ENCODE measurements at places on chromosomes 16 and 17.
A peak's percentile ranks its signal among the peaks of the same experiment; 100 is the strongest.

- DNase-seq, result peak; percentile 56
- no peaks in the 10 kb centered on the region for H3K4me1 ChIP-seq
- H3K27ac ChIP-seq, result no peak overlapping the region
- no peak overlapping the region for H3K4me3 ChIP-seq
- H3K27me3 ChIP-seq, result peaks cover 36% of the 10 kb centered on the region
- no peaks in the 10 kb centered on the region for H3K36me3 ChIP-seq
These were observed 19.0 kb upstream of the MON1B start for GRCh38 chr16:77171745-77172635.

DNA sequence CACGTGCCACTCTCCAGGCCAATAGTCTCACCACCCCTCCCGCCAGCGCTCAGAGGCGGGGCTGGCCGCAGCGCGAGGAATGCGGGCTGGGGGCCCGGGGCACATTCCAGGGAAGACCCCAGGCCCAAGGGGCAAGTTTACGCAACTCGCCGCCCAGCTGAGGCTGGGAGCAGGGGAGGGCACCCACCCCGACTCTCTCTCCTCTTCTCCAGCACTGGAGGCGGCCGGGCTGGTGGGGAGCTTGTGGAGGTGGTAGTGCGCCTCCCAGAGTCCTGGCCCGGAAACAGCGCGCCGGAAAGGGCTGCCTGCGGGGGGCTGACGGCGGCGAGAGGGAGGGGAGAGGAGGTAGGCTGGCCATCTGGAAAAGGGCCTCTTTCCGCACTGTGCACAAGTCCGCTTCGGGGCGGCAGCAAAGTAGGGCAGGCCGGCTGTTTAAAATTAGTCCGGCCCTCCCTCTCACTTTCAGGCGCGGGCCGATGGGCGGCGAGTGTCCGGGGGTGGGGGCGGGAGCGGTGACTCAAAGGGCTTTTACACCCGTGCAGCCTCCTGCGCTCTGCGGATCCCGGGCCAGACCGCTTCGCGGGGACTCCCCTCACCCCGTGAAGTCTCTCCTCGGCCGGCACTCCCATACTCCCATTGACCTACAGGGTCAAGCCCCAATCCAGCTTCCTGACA is 1.1 kb downstream of the FHOD1 start:
- peak overlapping the region; percentile 90 for H3K4me3 ChIP-seq
- peaks cover 54% of the 10 kb centered on the region for H3K4me1 ChIP-seq
- peak overlapping the region; percentile 76 for H3K27ac ChIP-seq
- no peaks in the 10 kb centered on the region for H3K36me3 ChIP-seq

DNA sequence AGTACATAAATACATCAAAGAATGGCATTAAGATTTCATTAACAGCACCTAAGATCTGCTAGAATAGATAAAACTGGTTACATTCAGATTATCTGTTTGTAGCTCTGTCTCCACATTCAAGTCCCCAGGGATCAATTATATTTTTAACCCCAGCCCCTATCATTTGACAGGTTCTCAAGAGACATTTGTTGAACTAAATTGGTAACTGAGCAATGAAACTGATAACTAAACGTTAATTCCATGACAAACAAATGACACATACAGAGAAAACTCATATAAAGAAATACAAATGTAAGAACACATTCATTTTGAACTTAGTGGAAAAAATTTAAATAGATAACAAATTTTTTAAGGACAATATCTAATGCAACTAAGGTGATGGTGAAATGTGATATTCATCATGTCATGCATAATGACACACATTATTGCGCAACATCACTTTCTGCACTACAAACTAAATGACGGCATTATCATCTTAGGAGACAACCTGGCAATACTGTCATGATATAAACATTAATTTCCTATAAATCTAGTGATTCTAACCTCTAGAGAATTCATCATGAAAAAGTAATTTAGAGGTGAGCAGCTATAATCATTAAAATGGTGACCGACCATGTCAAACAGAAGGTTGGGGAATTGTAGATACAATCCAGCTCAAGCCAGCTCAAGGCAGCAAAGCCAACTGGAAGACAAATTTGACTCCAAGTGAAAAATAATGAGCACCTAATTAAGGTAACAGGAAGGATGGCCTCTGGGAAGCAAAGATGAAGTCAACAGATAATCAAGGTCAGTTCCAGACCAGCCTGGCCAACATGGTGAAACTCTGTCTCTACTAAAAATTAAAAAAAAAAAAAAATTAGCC is 9.5 kb downstream of the ARHGAP17 start:
- no peak overlapping the region for H3K4me3 ChIP-seq
- H3K27me3 ChIP-seq, result no peaks in the 10 kb centered on the region
- H3K27ac ChIP-seq, result no peak overlapping the region
- peaks cover 5% of the 10 kb centered on the region for H3K4me1 ChIP-seq

DNA sequence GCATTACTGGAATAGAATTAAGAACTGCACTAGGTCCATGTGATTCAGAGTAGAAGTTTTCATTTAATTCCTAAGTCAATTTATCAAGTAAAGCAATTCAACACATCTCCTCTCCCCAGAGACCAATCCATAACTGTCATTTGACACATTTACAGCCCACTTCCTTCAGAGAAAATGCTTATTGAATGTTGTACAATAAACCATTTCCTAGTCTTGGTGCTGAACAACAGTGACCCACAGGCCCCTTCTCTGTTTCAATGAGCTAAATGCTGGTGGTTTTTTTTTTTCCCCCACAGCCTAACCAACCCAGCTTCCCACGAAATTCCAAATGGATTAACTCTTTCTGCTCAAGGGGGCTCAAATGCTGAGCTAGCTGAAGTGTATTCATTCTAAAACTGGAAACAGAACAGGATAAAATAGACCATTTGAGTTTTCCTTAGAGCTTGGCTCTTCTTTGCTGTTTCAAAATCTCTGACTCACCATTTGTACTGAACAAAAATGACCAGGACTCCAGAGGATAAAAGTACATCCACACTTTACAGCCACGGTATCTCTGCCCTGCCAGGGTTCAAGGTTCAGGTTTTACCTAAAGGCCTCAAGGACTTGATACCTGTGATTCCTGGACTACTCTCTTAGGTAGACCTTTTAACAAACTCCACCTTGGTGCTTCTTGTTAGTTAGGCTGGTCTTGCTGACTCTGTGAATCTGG is 62.3 kb downstream of the TMEM100 start:
- H3K27ac ChIP-seq, result no peak overlapping the region
- no peaks in the 10 kb centered on the region for H3K36me3 ChIP-seq
- peaks cover 78% of the 10 kb centered on the region for H3K27me3 ChIP-seq
- H3K4me1 ChIP-seq, result no peaks in the 10 kb centered on the region

DNA sequence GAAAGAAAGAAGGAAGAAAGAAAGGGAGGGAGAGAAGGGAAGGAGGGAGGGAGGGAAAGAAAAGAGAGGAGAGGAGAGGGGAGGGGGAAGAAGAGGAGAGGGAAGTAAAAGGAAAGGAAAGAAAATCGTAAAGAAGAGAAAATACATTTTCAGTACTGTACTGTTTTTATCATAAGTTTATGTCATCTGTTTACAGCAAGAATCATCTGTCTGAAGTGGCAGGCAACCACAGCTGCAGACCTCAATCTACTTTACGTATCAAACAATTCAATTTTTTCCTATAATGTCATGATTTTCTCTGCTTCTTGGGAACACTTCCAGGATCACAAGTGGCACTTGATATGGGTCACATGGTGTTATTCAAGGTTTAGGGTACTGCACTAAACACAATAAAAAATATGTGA is 58.3 kb downstream of the USP32 start:
- no peak for DNase-seq
- H3K36me3 ChIP-seq, result no peaks in the 10 kb centered on the region
- H3K27me3 ChIP-seq, result no peaks in the 10 kb centered on the region
- no peak overlapping the region for H3K27ac ChIP-seq

DNA sequence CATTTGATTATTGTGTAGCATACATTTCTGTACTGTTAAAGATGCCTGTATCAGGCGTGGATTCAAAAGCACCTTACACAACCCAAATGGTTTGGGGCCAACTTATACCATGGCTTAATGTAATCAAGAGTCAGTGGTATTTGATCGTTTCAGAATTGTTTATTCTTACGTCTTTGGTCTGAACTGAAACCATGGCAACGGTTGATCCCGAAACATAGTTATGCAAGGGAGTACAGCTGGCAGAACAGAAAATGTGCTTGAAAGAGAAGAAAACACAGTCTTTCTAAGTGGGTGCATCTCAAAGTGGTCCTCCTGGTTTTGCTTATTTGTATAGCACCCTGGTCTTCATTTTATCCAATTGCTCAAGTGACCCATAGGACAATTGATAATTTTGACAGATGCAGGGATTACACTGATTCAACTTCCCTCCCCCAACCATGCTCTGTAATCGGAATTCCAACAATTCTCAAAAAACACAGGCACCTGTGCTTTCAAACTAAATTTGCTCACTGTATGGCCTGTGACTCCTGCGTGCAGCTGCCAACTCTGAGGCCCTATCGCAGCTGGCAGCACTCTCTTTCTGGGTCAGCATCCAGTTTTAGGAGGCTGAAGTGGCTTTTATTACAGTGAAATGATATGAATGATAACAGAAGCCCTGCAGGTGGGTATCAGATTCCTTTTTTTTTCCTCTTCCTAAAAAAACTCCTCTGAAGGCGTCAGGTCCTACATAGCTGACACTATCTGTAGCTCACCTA is 77.0 kb upstream of the AXIN2 start:
- H3K36me3 ChIP-seq, result no peaks in the 10 kb centered on the region
- no peak overlapping the region for H3K27ac ChIP-seq
- no peaks in the 10 kb centered on the region for H3K27me3 ChIP-seq
- no peak overlapping the region for H3K4me3 ChIP-seq
- no peak for DNase-seq
- peaks cover 18% of the 10 kb centered on the region for H3K4me1 ChIP-seq

- peaks cover 17% of the 10 kb centered on the region for H3K4me1 ChIP-seq
- no peak for DNase-seq
- H3K27ac ChIP-seq, result no peak overlapping the region
- no peaks in the 10 kb centered on the region for H3K36me3 ChIP-seq
- no peak overlapping the region for H3K4me3 ChIP-seq
These were observed 12.9 kb downstream of the LLGL1 start for GRCh38 chr17:18238299-18238698.

DNA sequence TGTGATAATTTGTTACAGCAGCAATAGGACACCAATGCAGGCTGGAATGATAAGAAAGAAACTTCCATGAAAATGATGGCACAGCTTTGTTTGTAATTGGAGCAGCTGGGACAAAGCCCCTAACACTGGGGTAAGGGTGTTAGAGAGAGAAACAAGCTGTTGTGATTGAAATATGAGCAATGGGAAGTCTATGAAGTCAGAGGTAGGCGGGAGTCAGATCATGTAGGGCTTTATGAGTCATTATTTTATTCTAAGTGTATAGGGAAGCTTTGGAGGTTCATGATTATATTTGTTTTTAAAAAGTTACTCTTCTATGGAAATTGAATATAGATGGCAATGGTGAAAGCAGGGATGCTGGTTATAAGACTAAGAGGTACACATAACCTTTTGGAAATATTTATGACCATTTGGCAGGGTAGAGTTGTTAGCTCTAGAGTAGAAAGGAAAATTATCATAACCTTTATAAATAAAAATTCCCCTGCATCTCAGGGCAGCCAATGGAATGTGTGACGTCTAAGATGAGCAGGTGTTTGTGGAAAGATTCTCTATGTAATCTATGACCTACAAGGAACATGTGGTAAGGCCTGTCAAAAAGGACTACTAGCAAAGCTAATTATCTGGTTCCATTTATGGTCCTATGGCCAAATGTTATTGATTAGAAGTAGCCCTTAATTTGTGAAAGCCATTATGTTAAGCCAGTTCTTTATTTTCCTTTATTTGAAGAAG is 85.6 kb downstream of the KCNJ2 start:
- H3K4me3 ChIP-seq, result no peak overlapping the region
- H3K27ac ChIP-seq, result no peak overlapping the region
- no peaks in the 10 kb centered on the region for H3K36me3 ChIP-seq
- no peaks in the 10 kb centered on the region for H3K27me3 ChIP-seq

DNA sequence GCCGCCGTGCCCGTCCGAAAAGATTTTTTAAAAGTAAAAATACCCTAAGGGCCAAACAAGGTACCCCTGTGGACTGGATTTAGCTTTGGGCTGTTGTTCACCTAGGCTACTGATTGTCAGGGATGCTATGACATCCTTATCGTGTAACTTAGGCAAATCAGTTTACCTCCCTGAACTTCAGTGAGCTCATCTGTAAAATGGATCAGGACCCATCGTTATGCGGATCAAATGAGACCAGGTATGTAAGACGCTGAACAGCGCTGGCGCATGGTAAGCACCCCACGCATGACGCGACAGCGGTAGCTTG is 658 bp upstream of the ZNF771 start:
- H3K36me3 ChIP-seq, result no peaks in the 10 kb centered on the region
- H3K4me1 ChIP-seq, result peaks cover 19% of the 10 kb centered on the region
- DNase-seq, result no peak
- no peaks in the 10 kb centered on the region for H3K27me3 ChIP-seq

DNA sequence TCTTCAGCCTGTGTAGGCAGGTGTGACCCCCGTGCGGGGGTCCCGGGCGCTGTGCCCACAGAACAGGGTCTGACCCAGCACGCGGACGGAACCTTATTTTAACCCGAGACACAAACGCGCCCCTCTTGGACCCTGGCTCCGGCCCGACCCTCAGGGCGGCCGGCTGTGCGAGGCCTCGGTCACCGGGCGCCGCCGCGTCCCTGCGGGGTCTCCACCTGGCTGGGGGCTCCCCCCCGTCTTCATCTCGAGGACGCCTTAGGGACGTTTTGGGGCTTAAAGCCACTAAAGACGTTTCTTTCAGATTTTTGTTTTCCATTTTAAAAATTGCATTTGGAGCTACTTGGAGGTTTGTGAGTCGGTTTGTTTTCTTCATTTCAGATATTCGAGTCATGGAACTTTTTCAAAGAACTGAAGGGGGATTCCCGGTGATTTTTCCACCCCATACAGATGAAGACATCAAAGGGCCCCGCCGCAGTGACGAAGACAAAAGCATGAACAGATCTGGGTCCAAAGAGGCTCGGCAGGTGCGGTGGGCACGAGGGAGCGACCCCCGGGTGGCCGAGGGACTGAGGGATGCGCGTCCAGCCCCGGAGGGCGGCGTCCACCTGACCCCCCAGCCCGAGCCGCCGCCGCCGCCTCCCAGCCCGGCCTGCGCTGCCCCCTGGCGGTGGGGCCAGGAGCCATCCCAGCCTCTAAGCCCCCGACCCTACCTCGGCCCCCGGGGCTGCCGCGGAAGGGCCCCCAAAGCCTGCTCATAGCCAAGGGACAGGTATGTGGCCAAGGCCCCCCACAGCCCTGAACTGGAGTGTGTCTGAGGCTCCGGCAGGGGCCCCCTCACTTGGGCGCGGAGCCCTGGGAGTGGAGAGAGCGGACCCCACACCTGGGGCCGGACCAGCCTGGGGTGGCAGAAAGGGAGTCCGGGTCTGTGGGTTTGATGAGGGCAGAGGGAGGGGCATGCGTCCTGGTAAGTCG is 3.8 kb upstream of the CD7 start:
- no peak for DNase-seq
- H3K36me3 ChIP-seq, result no peaks in the 10 kb centered on the region
- no peaks in the 10 kb centered on the region for H3K4me1 ChIP-seq
- H3K27ac ChIP-seq, result no peak overlapping the region
- no peak overlapping the region for H3K4me3 ChIP-seq

GRCh38 chr16:168424-168823 is 2.6 kb downstream of the HBM start:
- no peaks in the 10 kb centered on the region for H3K36me3 ChIP-seq
- DNase-seq, result no peak
- no peaks in the 10 kb centered on the region for H3K4me1 ChIP-seq
- H3K4me3 ChIP-seq, result no peak overlapping the region
- no peak overlapping the region for H3K27ac ChIP-seq
- H3K27me3 ChIP-seq, result peaks cover 10% of the 10 kb centered on the region

GRCh38 chr16:4241928-4242283 is at the start of gene SRL:
Gene SRL, minus strand, starts transcription at chr16:4242080. Its CDS starts 13 bp downstream, at chr16:4242067.
- H3K4me1 ChIP-seq, result no peaks in the 10 kb centered on the region
- no peaks in the 10 kb centered on the region for H3K36me3 ChIP-seq
- H3K27ac ChIP-seq, result no peak within 1 kb of the TSS
- no peak within 1 kb of the TSS for H3K4me3 ChIP-seq
- H3K27me3 ChIP-seq, result no peaks in the 10 kb centered on the region

Data from PC-9 (cell line).